ENCODE measurements at places on chromosomes 3 and 15.

GRCh38 chr3:101702726-101703125, 16.2 kb upstream of the RPL24 start:
- DNase-seq = no peak

- peak; percentile 88 for DNase-seq
Observed at GRCh38 chr3:11603628-11604027, 40.1 kb downstream of the VGLL4 start.

DNA sequence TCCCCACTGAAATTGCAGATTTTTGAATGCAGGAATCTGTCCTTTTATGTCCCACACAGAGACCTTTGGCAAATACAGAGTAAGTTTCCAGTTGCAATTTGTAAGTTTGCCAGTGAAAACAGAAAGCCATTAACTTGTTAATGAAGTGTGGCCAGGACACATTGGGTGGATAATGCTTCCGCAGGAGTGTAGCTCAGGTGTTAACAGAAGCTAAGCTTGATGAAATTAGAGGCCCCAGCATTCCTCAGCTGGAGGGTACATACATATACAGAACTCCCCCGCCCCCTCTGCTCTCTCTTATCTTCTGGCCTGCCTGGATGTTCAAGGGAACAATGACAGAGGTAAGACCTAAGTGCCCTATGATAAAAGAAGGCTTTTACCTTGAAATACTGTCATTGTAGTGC, 8.1 kb upstream of the LRRC2 start:
- DNase-seq = no peak

DNA sequence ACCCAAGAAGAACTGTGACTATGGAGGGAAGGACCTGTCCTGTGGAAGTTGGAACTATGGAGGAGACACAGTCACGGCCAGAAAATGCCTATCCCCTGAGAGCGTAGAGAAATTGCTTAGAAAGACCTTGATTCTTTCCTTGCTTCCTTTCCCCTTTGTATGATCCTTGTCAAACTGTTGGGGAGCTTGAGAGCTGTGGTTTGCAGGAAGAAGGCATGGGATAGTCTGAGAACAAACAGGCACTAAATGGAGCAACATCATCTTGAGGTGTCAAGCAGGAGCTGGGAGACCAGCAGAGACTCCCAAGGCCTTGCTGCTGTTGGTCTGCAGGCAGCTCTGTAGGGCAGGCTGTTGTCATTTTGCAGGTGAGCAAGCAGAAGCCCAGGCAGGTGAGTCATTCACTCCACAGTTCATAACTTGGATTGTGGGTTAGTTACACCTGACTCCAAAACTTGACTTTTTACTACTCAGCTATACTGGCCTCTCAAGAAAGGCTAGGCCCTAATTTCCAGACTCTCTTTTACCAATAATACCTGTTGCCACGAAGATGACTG, 298.9 kb downstream of the LRTM1 start:
- DNase-seq = no peak

DNA sequence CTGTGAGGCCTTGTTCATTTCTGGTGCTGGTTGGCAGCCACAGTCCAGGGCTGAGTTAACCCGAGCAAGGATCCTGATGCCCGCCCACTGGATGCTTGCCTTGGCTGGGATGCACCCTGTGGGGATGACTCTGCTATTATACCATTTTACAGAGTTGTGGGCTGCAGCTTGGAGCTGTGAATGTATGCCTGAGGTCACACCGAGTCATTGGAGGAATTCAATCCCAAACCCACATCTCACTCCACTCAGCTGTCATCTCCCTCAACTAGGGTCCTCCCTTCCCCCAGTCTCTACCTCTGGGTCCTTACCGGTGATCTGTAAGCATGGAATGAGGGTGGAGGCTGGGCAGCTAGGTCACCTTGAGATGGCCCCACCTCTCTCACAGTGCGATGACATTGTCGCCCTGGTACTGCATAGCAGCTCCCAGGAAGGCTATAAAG, 22.1 kb downstream of the MAPKAPK3 start:
- DNase-seq = peak; percentile 74

All from stromal cell of bone marrow (primary cell).